Endothelial cell of coronary artery (primary cell): ENCODE measurements at places on chromosomes 1 and 21. TPM values are rescaled to one million over a fixed set of nuclear protein-coding genes. Genes with fewer than 3 reads are reported as not detected.

CD247 gene
- total RNA-seq, result 0.09 TPM in 2 replicates

RIPK4 gene
- total RNA-seq, result 10.0 TPM in 1 of 2 replicates, not detected in the other

ACTL8 gene
- total RNA-seq, result not detected in 2 replicates

OPRD1 gene
- total RNA-seq, result not detected in 2 replicates

LYPD8 gene
- 0.19 TPM in 1 of 2 replicates, not detected in the other for total RNA-seq

SEC16B gene
- 0.45 and 0.66 TPM in 2 replicates for total RNA-seq

RNF207 gene
- total RNA-seq, result 3.3 and 16.1 TPM in 2 replicates

HRNR gene
- not detected in 2 replicates for total RNA-seq

INAVA gene
- total RNA-seq, result under 0.01 TPM in 2 replicates

C1orf185 gene
- not detected in 2 replicates for total RNA-seq

IRF6 gene
- 3.0 and 7.9 TPM in 2 replicates for total RNA-seq

RGS8 gene
- total RNA-seq, result not detected in 2 replicates

CNIH3 gene
- 1.5 and 2.4 TPM in 2 replicates for total RNA-seq

PLA2G2D gene
- not detected in 2 replicates for total RNA-seq

VASH2 gene
- 0.09 and 0.27 TPM in 2 replicates for total RNA-seq

FTCD gene
- total RNA-seq, result 0.09 and 0.18 TPM in 2 replicates

DNAJC28 gene
- 0.90 and 0.94 TPM in 2 replicates for total RNA-seq

CACHD1 gene
- total RNA-seq, result 1.0 and 3.1 TPM in 2 replicates

S100A3 gene
- total RNA-seq, result 1.3 and 3.2 TPM in 2 replicates

FCGR3A gene
- not detected in 2 replicates for total RNA-seq

HENMT1 gene
- 1.2 and 1.8 TPM in 2 replicates for total RNA-seq
